ENCODE measurements at places on chromosomes 7 and 10.

GRCh38 chr10:11409357-11409756 lies 202.1 kb downstream of the USP6NL start:
- no peak for DNase-seq

DNA sequence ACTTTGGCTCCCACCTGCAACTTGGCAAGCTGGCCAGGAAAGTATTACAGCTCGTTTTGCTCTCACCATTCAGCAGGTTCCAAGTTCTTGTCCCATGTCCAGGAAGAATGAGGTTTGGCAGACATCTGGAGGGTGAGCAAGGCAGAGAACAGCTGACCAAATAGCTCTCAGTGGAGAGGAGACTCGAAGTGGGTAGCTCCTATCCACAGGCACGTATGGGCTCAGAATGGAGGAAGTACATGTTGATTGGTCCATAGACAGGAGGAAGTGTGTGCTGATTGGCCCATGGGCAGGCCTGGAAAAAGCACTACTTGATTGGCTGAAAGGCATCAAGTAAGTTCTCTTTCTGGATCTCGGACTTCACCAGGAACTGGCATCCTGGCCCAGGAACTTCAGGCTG lies 3.0 kb upstream of the NCAPG2 start:
- DNase-seq, result no peak

DNA sequence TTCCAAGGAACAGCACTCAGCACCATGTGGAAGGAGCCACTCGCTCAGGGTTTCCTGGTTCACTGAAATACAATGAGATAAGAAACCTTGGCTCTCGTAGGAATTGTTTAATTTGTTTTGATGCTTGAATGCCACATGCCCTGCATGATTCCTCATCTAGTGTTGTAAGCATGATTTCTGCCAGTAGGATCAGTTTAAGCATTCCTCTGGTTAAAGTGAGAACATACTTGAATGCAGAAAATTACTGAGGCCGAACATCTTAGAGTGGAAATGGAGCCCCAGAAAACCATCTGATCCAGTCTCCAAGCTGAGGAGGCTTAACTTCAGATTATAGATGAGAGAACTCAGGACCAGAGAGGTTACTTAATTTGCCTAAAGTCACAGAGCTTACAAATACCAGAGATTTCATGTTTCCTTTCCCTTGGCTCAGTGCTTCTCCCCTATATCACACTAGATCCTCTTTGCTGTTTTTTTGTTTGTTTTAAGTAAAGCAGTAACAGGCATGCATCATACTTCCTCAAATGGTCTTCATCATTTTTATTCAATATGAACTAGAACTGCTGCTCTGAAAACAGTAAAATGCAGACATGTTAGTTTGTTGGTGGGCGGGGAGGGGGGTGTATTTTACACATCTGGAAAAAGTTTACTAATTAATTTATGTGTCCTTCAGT lies 125.1 kb downstream of the ADAM12 start:
- no peak for DNase-seq

DNA sequence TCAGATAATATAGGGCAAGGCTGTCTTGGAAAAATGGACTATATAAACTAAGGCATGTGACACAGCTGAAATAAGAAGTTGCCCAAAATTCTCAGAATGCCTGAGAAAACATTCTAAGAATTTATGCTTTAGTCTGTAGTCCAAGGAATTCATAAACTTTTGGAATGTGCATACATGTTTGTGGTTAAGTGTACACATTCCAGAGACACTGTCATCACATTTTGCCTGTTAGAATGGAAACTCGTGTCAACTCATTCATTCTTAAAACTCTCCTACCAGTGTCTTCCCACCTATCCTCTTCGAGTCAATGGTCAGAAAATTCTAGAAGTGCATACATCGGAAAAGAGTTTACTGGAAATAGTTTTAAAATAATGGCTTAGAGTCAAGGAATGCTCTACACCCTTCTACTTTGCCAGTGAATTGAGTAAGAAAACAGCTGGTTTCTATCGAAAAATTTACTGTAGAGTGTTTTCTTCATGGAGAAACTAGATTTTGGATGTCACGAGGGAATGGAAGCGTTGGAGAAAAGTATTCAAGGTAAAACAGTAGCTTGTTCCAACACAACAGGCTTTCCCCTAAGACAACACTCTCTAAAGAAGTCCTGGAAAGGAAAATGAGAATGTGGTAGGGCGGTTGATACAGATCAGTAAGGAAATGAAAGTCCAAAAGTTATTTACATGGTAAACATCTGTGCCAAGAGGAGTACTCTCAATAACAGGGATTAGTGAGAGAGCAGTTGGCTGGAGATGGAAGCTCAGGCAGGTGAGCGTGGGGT lies 1177.6 kb upstream of the C7orf33 start:
- DNase-seq, result no peak

DNA sequence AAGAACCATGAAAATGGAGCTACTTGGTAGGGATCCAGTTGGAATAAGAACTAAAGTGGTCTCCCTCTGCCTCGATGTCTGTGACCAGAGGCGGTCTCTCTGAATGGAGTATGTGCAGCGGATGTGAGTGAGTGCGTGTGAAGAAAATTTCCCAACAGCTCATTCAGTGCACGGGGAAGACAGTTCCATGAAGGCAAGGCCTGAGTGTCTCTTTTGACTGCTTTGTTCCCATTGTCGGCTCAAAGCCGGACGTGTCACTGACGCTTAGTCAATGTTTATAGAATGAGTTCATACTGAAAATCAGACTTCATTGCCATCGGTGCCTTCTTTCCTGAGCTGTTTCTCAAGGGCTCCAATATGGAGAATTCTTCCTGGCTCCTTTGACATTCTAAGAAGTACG lies 55.3 kb upstream of the GRB10 start:
- DNase-seq, result no peak

DNA sequence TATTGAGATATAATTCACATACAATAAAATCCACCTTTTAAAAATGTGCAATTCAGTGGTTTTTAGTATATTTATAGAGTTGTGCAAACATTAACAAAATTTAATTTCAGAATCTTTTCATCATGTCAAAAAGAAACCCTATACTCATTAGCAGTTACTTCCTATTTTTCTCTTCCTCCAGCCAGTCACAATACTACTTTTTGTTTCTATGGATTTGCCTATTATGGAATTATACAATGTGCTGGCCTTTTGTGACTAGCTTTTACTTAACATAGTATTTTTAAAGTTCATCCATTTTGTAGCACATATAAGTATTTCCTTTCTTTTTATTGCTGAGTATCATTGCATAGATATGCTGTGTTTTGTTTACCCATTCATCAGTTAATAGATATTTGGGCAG lies 199.9 kb upstream of the IMMP2L start:
- DNase-seq, result no peak

DNA sequence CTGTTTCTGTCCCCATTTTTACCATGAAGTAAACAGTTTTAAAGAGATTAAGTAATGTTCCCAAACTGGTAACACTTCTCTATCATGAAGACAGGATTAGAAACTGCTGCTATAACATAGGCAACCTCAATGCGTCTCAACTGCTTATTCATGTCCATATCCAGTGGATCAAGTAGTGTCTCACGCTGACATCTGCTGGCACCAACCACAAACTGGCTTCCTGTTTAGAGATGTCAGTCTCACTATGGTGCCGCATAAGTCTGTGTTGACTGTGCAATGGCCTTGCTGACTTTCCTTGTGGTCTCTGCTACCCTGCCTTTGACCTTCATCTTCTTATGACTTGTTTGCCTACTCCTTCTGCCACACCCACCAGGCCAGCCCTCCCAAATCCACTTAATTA lies 369.6 kb upstream of the DPP6 start:
- no peak for DNase-seq

- no peak for DNase-seq
These were observed 94.9 kb downstream of the GFRA1 start for GRCh38 chr10:116178086-116178605.

GRCh38 chr10:14524691-14525324 lies 194.1 kb upstream of the FRMD4A start:
- no peak for DNase-seq

DNA sequence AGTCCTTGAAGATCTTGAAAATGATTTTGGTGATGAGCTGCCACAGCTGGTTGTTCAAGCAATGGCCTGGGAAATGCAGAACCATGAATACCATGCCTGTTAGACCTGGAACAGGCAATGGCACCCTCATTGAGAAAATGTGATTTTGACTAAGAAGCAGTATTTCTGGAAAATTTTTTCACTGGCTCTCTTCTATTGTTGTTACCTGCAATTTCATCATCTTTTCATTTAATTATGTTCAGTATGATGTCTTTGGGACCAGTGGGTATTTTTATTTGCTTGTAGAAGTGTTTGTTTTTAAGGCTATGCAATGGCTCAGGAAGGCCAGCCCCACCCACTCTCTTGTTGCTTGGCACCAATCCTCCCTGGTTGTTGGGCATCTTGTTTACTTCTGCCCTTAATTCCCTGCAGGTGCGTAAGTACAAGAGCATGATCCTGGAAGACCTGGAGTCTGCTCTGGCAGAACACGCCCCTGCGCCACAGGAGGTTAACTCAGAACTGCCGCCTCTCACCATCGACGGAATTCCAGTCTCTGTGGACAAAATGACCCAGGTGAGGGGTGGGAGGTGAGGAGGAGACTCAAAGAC lies 78.6 kb downstream of the NRF1 start:
- DNase-seq, result no peak

DNA sequence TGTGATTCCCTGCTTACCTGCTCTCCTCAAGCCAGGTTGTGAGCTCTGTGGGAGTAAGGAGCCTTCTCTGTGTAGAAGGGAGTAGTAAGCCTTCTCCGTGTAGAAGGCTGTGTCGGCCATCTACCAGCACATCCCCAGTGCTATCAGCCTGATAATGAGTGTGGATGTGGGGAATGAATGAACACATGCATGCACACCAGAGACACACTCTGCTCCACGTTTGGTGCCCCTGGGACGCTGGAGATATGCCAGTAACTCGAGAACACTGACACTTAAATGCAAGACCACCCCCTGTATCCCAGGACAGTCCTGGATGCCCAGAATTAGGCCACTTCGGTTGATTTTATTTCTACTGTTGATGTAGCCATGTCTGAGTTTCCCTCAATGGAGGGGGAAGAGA lies 21.1 kb upstream of the GPR26 start:
- no peak for DNase-seq

DNA sequence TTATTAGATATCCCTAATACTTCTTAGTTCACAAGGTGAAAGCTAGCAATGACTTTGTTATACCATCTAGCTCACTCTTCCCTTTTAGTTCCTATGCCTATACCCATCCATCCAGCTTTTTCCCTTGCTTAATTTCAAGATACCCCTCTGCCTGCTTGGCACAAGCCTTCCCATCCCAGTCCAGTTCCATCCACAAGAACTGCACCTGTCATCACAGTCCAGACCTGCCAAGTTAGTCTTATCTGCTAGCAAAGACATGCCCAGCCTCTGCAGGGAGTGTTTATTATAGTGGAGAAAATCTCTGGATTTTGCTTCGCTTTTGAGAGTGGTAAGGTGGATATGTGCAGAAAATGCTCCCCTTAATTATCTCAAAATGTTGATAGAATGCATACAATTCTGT lies 158.2 kb downstream of the ST7 start:
- no peak for DNase-seq

DNA sequence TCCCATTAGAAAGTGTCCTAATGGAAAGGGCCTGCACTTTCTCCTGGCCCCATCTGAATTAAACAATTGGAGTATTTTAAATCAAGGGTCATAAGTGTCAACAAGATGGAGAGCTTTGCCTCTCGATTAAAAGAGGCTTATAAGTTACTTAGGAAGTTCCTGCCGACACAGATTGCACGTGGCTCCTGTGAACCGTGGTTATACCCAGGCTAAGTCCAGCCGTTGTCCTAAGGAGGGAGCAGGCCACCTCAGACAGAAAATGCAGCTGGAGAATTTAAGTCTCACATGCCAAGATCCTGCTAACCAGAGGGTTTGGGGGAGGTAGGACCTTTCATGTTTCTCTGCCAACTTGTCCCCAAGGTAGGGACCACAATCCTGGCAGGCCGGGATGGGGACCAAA lies 626.5 kb upstream of the GALNT17 start:
- no peak for DNase-seq

GRCh38 chr7:98567991-98568390 lies 49.1 kb upstream of the NPTX2 start:
- DNase-seq, result no peak

DNA sequence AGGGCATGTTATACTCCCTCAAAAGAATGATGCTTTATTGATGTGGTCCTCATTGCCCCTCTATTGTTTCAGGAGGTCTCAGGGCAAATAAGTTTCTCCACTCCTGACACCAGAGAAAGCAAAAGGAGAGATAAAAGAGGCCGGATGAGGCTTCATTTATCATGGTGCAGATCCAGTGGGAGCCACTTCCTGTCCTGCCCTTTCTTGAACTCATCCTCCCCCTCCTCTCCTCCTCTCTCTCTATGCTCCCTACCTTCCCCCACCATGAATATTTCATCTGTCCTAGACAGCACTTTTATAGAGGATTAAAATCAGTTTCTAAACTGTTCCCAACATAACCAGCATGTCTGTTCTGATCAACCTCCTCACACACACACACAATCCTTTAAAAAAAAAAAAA lies 172.2 kb upstream of the KMT2E start:
- DNase-seq, result no peak

- no peak for DNase-seq
These were observed 9.7 kb downstream of the CALY start for GRCh38 chr10:133326745-133327650.

GRCh38 chr10:69494626-69495558 lies 43.6 kb downstream of the TSPAN15 start:
- DNase-seq, result no peak

DNA sequence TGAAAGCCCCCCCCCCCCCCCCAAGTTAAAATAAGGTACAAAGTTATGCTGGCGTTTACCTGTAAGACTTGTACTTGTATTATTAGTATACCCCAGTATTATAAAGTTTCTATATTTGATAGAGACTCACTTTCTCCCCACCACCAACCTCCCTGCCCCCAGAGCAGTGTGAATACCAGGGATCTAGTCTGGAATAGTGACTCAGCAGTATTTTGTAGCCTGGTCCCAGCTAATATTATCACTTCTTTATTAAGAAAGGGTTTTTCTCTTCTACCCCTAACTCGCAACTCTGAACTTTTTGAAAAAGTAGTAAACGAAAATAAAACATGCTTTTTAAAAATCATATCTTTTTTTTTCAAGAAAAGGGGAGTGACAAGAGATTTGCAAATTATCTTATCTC lies 26.7 kb downstream of the GLI3 start:
- no peak for DNase-seq

GRCh38 chr7:55557666-55558188 lies 14.6 kb downstream of the VOPP1 start:
- DNase-seq, result no peak

DNA sequence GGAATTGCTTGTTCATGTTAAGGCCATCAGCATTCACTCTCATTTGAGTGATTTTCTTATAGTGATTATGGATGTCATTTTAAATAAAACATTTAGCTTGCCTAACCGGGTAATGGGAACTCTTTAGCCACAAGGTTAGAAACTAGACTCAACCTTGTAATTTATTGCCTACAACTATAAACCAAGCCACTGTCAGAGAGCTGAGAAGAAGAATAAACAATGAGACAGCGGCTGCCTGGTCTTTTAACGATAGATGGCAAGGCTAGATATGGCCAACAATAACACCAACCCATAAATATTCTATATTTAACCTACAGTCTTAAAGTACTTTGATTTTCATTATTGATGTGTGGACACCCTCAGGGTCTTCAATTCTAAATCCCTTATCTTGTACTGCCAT lies 27.8 kb upstream of the INHBA start:
- no peak for DNase-seq
